ENCODE measurements at places on chromosomes 7 and 10. TPM values are rescaled to one million over a fixed set of nuclear protein-coding genes. Genes with fewer than 3 reads are reported as not detected.

GRCh38 chr7:136514776-136515175 is 353.7 kb upstream of the CHRM2 start:
- no peak overlapping the region for H3K4me3 ChIP-seq
- no peak for DNase-seq
- no peaks in the 10 kb centered on the region for H3K27me3 ChIP-seq

DNA sequence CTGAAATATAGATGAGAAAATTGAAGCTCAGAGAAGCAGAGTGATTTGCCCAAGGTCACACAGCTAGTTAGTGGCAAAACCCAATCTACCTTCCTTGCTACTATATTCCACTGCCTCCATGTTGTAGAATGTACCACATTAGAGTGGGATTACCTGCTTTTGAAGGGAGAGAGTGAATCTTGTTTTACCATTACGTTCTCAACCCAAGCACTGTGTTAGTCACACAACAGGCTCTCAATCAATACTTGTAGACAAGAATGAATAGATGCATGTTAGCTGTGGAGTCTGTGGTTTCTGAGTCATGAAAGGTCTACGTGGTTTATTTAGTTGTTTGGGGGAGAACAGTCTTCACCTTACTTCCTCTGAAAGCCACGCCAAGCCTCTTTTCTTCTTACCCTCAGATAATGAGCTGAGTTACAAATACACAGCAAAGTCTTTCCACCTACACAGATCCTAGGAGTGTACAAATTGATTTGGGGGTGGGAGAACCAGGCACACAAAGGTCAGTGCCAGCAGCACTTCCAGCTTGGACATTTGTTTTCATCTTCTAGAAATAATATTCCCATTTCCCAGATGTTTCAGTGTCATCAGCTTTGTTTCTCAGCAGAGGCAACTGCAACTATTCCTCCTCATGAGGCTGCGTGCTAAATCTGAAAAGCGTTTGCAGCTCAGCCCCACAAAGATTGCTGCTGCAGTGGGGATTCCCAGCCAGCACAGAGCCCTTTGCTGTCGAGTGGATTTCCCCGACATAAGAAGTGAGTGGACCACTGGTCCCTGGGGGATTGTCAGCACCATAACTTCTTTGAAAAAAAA is 71.5 kb upstream of the ADO start:
- no peaks in the 10 kb centered on the region for H3K4me1 ChIP-seq
- no peak overlapping the region for H3K4me3 ChIP-seq
- no peaks in the 10 kb centered on the region for H3K36me3 ChIP-seq
- no peak overlapping the region for H3K27ac ChIP-seq

DNA sequence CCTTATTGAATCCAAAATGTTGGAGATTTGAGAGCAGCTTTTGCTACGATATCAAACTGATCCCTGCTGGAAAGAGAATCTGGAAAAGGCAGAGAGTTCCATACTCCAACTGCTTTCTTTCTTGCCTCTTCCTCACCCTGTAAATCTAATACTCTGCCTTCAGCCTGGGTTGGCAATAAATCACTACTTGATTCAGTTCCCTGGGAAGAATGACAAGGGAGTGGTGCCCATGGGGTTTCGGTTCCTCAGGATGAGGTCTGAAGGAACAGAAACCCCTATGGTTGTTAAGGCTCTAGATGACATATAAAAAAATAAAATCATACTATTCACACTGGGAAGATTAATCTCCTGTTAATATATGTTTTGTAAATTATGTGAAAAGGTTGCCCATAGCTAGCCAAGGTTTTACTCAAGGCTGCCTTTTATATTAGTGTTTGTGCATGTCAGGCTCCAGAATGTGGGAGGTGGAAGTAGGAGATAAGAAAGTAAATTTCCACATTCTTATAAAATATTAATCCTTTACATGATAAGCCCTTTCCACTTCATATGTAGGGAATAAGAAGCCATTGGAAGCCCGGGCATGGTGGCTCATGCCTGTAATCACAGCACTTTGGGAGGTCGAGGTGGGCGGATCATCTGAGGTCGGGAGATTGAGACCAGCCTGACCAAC is 106.2 kb upstream of the CACNA2D1 start:
- H3K4me1 ChIP-seq: no peaks in the 10 kb centered on the region
- no peak overlapping the region for H3K4me3 ChIP-seq
- H3K27me3 ChIP-seq: no peaks in the 10 kb centered on the region
- no peaks in the 10 kb centered on the region for H3K36me3 ChIP-seq

- DNase-seq: no peak
- H3K4me3 ChIP-seq: no peak overlapping the region
- H3K27me3 ChIP-seq: no peaks in the 10 kb centered on the region
- no peaks in the 10 kb centered on the region for H3K36me3 ChIP-seq
Observed at GRCh38 chr10:100876585-100877460, 35.9 kb upstream of the SLF2 start.

DNA sequence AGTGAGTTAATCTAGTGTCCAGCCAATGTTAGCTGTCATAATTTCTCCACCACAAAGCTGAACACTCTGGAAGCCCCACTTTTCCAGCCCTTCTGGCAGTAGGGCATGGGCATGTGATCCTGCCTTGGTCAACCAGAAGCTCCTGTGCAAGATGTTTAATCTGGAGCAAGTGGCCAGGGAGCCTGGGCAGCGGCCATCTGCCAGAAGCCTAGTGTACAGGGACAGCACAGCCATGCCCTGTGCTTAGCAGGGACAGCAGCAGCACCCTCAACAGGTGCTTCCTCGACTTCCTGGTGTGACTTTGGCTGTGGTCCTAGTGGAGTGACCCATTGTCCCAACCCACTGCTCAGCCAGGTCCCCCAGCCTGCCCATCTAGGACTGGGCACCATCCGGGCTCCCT is 10.3 kb downstream of the RBP3 start:
- H3K27me3 ChIP-seq: no peaks in the 10 kb centered on the region
- H3K36me3 ChIP-seq: no peaks in the 10 kb centered on the region
- no peak overlapping the region for H3K4me3 ChIP-seq
- no peak for DNase-seq
- no peak overlapping the region for H3K27ac ChIP-seq
- no peaks in the 10 kb centered on the region for H3K4me1 ChIP-seq

GRCh38 chr7:74283858-74284447 is 5.3 kb upstream of the CLIP2 start:
- no peaks in the 10 kb centered on the region for H3K36me3 ChIP-seq
- H3K4me3 ChIP-seq: no peak overlapping the region
- no peaks in the 10 kb centered on the region for H3K4me1 ChIP-seq
- DNase-seq: no peak
- H3K27me3 ChIP-seq: no peaks in the 10 kb centered on the region

- H3K36me3 ChIP-seq: no peaks in the 10 kb centered on the region
- H3K4me1 ChIP-seq: no peaks in the 10 kb centered on the region
- no peak for DNase-seq
- no peaks in the 10 kb centered on the region for H3K27me3 ChIP-seq
- H3K27ac ChIP-seq: no peak overlapping the region
Observed at GRCh38 chr7:70669854-70670253, 462.1 kb upstream of the GALNT17 start.

DNA sequence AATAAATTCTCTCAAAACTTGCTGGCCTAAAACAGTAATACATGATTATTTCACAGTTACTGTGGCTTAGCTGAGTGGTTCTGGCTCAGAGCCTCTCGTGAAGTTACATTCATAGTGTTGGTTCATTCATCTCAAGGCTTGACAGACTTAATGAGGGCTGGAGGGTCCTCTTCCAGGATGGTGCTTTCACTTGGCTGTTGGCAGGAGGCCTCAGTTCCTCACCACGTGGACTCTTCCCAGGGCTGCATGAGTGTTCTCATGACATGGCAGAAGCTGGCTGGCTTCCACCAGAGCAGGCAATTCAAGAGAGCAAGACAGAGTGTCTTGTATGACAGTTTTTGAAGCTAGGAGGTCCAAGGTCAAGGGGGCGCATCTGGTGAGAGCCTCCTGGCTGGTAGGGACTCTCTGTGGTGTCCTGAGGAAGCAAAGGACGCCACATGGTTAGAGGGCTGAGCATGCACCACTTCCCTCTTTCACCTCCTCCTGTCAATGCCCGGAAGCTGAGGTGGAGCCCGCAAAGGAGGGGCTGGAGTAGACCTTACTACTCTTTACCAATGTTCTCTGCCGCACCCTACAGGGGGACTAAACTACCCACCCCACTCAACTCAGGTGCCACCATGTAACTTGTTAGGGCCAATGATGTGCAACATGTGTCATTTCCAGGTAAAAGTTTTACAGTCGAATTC is 58.2 kb upstream of the YAE1 start:
- no peaks in the 10 kb centered on the region for H3K27me3 ChIP-seq
- no peak overlapping the region for H3K4me3 ChIP-seq
- no peaks in the 10 kb centered on the region for H3K36me3 ChIP-seq
- H3K27ac ChIP-seq: no peak overlapping the region

DNA sequence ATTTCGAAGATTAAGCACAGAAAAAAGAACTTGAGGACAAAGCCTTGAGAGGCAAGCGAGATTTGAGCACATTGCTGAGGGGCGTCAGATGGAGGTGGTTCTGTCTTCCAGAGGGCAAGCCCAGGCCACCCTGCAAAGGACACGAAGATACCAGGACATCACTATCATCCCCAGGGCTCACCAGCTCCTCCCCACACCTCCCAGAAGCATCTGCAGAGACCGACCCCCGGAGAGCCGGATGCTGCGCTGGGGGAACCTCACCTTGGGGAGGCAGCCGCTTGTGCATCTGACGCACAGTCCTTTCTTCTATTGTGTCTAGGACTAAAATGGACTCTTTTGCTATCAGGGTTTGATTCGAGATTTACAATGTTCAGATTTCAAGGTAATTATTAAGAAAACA is 259.7 kb downstream of the DNAJB6 start:
- H3K27me3 ChIP-seq: no peaks in the 10 kb centered on the region
- H3K4me3 ChIP-seq: no peak overlapping the region
- no peak overlapping the region for H3K27ac ChIP-seq
- H3K4me1 ChIP-seq: no peaks in the 10 kb centered on the region
- DNase-seq: no peak

- H3K27ac ChIP-seq: no peak overlapping the region
- no peak overlapping the region for H3K4me3 ChIP-seq
- no peaks in the 10 kb centered on the region for H3K27me3 ChIP-seq
- no peaks in the 10 kb centered on the region for H3K4me1 ChIP-seq
Observed at GRCh38 chr7:95950698-95951097, 178.3 kb downstream of the DYNC1I1 start.

DNA sequence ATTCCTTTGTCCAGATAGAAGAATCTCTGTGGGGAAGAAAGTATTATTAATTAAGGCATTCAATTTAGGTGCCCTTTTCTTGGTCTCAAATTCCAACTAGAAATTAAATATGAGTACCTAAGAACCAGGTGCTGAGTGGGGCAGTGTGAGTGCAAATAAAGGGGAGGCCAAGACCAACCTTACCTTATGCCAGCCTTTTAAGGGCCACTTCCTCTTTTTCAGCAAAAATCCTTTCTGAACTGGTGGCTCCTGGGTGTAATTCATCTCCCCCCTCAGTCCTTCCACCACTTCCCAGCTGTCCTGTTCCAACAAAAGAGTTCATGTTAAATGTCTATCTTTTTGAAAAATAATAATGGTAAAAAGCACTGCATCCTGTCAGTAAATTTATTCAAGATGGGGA is 108.2 kb downstream of the OSBPL3 start:
- no peak overlapping the region for H3K4me3 ChIP-seq
- no peaks in the 10 kb centered on the region for H3K27me3 ChIP-seq
- DNase-seq: no peak
- no peaks in the 10 kb centered on the region for H3K36me3 ChIP-seq

GRCh38 chr10:36493516-36493880 is 631.9 kb upstream of the ANKRD30A start:
- no peaks in the 10 kb centered on the region for H3K27me3 ChIP-seq
- H3K4me3 ChIP-seq: no peak overlapping the region
- H3K36me3 ChIP-seq: no peaks in the 10 kb centered on the region
- no peaks in the 10 kb centered on the region for H3K4me1 ChIP-seq

- H3K36me3 ChIP-seq: no peaks in the 10 kb centered on the region
- no peaks in the 10 kb centered on the region for H3K4me1 ChIP-seq
- H3K27me3 ChIP-seq: no peaks in the 10 kb centered on the region
- H3K4me3 ChIP-seq: no peak overlapping the region
Observed at GRCh38 chr7:118621810-118622360, 397.4 kb downstream of the ANKRD7 start.

Gene TMEM236
- 0.13 TPM for total RNA-seq

Gene MCM10
- 0.05 TPM for total RNA-seq

Gene FAM24B
- total RNA-seq: 0.34 TPM

Gene CLRN3
- total RNA-seq: 28.5 TPM

Gene FEZF1
- total RNA-seq: not detected

Gene PDLIM1
- 63.9 TPM for total RNA-seq

Gene ZNF804B
- total RNA-seq: not detected

All from right lobe of liver (tissue), 6 donors.